ENCODE measurements at places on chromosomes 5 and 9.

GRCh38 chr5:1919209-1919566 is 36.5 kb upstream of the IRX4 start:
- no peaks in the 10 kb centered on the region for H3K4me1 ChIP-seq
- no peaks in the 10 kb centered on the region for H3K36me3 ChIP-seq
- H3K27me3 ChIP-seq: peaks cover 7% of the 10 kb centered on the region
- H3K27ac ChIP-seq: no peak overlapping the region
- H3K4me3 ChIP-seq: no peak overlapping the region

DNA sequence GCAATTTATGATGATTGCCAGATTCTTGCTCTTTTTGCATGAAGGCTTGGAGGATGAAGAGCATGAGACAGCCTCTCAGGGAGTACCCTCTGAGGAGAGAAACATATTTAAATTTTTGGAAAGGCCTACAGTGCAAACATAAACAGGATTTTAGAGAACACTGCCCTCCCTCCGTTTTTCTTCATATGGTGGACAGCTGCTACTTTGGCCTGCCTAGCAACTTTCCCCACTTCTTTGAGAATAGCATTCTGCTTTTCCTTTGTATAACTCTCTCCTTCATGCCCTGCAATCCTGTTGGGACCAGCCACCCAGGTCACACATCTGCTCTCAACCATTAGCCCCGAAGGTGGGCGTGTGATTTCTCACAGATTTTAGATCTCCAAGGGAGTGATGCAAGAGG is 20.5 kb upstream of the TXN start:
- no peak overlapping the region for H3K27ac ChIP-seq
- H3K27me3 ChIP-seq: peaks cover 5% of the 10 kb centered on the region
- no peaks in the 10 kb centered on the region for H3K4me1 ChIP-seq
- H3K36me3 ChIP-seq: no peaks in the 10 kb centered on the region

GRCh38 chr9:135924628-135925338 is 17.4 kb upstream of the CAMSAP1 start:
- peak overlapping the region; percentile 97 for H3K27ac ChIP-seq
- peaks cover 6% of the 10 kb centered on the region for H3K36me3 ChIP-seq
- H3K4me1 ChIP-seq: peaks cover 13% of the 10 kb centered on the region
- no peak for ATAC-seq
- peak overlapping the region; percentile 70 for H3K4me3 ChIP-seq

DNA sequence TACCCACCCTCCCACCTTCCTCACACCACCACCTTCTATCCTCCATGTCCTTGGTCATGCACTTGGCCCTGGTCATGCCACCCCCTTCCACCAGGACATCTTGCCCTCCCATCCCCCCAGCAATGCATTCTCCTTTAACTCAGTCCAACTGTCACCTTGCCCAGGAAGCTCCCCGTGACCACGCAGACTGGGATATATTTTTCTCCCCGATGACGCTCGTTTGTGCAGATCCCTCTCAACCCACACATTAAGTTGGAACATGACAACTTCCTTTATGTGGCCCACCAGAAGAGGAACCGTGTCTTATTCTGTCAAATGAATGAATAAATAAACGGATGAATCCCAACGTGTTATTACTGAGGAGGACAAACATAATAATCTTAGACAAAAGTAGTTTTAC is 82.8 kb upstream of the TAS2R1 start:
- H3K4me1 ChIP-seq: no peaks in the 10 kb centered on the region
- no peaks in the 10 kb centered on the region for H3K36me3 ChIP-seq
- H3K27me3 ChIP-seq: no peaks in the 10 kb centered on the region
- H3K27ac ChIP-seq: no peak overlapping the region
- no peak overlapping the region for H3K4me3 ChIP-seq

DNA sequence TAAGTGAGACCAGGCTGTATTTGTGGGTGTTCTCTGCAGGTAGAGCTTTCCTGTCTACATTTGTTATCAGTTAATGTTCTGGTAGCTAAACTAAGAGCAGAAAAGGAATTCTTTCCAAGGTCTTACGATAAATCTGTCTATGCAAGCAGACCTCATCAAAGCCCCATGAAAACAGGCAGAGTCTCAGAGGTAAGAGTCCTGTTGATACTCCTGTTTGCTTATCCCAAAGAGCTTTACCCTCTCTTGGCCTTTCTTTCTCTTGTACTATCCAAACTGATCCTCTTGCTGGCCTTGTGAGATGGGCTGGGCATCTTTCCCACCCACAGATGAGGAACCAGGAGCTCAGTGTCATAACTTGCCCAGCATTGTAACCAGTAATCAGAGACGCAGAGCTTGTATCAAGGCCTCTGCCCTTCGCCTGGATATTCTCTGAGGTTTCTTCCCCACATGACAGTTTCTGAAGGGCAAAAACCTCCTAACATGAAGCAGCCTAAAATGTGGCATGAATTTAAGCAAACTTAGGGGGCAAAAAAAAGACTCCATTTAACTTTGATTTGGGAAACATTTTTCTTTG is 33.5 kb downstream of the PRKACG start:
- no peak overlapping the region for H3K27ac ChIP-seq
- no peaks in the 10 kb centered on the region for H3K36me3 ChIP-seq
- H3K27me3 ChIP-seq: peaks cover 4% of the 10 kb centered on the region
- H3K4me3 ChIP-seq: no peak overlapping the region

- H3K4me3 ChIP-seq: no peak overlapping the region
- ATAC-seq: no peak
- no peak overlapping the region for H3K27ac ChIP-seq
- peaks cover 8% of the 10 kb centered on the region for H3K27me3 ChIP-seq
- H3K4me1 ChIP-seq: peaks cover 59% of the 10 kb centered on the region
- H3K36me3 ChIP-seq: no peaks in the 10 kb centered on the region
Observed at GRCh38 chr5:10581867-10582511, 18.1 kb downstream of the ANKRD33B start.

- no peak overlapping the region for H3K27ac ChIP-seq
- peaks cover 3% of the 10 kb centered on the region for H3K27me3 ChIP-seq
- no peaks in the 10 kb centered on the region for H3K36me3 ChIP-seq
- H3K4me1 ChIP-seq: no peaks in the 10 kb centered on the region
Observed at GRCh38 chr5:179411161-179411841, 66.0 kb upstream of the ADAMTS2 start.

DNA sequence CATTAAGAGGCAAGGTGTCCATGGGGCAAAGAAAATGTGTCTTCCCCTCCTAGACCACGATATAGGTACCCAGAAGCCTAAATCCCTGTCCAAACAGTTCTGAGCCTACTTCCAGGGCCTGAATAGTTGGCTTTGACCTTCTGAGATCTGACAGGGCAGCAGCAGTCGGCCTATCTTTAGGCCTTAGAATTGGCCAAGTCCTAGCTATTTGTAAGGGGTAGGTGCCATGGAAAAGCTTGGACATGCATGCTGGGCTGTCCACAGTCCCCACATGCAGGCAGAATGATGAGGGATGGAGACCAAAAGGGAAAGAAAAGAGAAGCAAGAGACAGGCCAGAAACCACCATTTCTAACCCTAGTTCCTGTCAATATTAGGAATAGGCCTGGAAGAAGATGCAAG is 346.1 kb downstream of the ANXA1 start:
- no peak for ATAC-seq
- H3K36me3 ChIP-seq: no peaks in the 10 kb centered on the region
- H3K4me1 ChIP-seq: no peaks in the 10 kb centered on the region
- H3K4me3 ChIP-seq: no peak overlapping the region
- no peak overlapping the region for H3K27ac ChIP-seq

GRCh38 chr5:73031839-73032238 is 76.0 kb downstream of the FCHO2 start:
- H3K4me1 ChIP-seq: no peaks in the 10 kb centered on the region
- H3K27me3 ChIP-seq: no peaks in the 10 kb centered on the region
- H3K27ac ChIP-seq: no peak overlapping the region
- no peak overlapping the region for H3K4me3 ChIP-seq
- H3K36me3 ChIP-seq: no peaks in the 10 kb centered on the region

GRCh38 chr5:180598316-180598701 is 7.0 kb upstream of the SCGB3A1 start:
- H3K27me3 ChIP-seq: peaks cover 5% of the 10 kb centered on the region
- ATAC-seq: no peak

- H3K36me3 ChIP-seq: no peaks in the 10 kb centered on the region
- H3K4me1 ChIP-seq: no peaks in the 10 kb centered on the region
- no peak overlapping the region for H3K27ac ChIP-seq
- H3K27me3 ChIP-seq: peaks cover 21% of the 10 kb centered on the region
- no peak overlapping the region for H3K4me3 ChIP-seq
Observed at GRCh38 chr5:168829044-168829443, 249.9 kb upstream of the PANK3 start.

DNA sequence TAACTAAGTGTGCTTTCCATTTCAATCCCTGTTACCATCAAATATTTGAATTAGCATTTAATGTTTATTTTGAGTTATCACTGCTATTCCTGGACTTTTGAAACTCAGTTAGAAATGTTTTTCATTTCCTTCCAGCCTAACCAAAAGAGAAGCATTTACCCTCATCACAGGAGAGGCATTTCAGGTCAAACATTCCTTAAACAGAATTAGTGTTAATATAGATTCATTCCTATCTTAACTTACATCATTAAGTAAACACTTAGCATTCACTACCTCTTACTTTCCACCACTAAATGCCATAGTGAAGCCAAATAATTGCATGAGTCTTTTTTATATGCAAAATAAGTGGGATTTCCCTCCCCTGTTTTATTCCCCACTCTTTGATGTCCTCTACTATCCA is 136.6 kb upstream of the OR13F1 start:
- no peak for ATAC-seq
- no peaks in the 10 kb centered on the region for H3K36me3 ChIP-seq
- H3K4me3 ChIP-seq: no peak overlapping the region
- no peak overlapping the region for H3K27ac ChIP-seq
- H3K27me3 ChIP-seq: no peaks in the 10 kb centered on the region

- H3K4me1 ChIP-seq: peaks cover 6% of the 10 kb centered on the region
- H3K27me3 ChIP-seq: no peaks in the 10 kb centered on the region
- peak overlapping the region; percentile 99 for H3K4me3 ChIP-seq
- peak; percentile 68 for ATAC-seq
- peaks cover 46% of the 10 kb centered on the region for H3K36me3 ChIP-seq
Observed at GRCh38 chr9:83956086-83956435, 24.0 kb downstream of the HNRNPK start.

GRCh38 chr9:105376893-105377292 is 70.9 kb upstream of the FSD1L start:
- H3K27ac ChIP-seq: no peak overlapping the region
- H3K4me3 ChIP-seq: no peak overlapping the region
- H3K36me3 ChIP-seq: peaks cover 19% of the 10 kb centered on the region
- no peaks in the 10 kb centered on the region for H3K4me1 ChIP-seq

DNA sequence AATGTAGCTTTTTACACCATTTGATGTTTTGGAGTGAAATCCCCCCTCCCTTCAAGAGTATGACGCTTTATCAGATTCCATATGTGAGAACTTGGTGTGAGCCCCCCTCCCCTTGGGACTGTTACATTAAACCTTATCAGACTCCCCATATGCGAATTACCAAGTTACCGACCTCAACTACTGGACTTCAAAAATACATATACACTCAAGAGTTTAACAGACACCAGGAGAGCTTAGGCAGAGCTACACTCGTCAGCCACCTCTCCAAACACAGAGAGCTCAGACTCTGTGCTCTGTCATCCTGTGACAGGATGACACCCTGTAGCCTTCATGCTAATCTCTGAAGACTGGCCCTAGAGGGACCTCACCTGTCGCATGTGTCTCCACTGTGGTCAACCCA is 50.2 kb downstream of the FAM114A2 start:
- no peak for ATAC-seq
- H3K36me3 ChIP-seq: peaks cover 29% of the 10 kb centered on the region
- no peak overlapping the region for H3K27ac ChIP-seq

DNA sequence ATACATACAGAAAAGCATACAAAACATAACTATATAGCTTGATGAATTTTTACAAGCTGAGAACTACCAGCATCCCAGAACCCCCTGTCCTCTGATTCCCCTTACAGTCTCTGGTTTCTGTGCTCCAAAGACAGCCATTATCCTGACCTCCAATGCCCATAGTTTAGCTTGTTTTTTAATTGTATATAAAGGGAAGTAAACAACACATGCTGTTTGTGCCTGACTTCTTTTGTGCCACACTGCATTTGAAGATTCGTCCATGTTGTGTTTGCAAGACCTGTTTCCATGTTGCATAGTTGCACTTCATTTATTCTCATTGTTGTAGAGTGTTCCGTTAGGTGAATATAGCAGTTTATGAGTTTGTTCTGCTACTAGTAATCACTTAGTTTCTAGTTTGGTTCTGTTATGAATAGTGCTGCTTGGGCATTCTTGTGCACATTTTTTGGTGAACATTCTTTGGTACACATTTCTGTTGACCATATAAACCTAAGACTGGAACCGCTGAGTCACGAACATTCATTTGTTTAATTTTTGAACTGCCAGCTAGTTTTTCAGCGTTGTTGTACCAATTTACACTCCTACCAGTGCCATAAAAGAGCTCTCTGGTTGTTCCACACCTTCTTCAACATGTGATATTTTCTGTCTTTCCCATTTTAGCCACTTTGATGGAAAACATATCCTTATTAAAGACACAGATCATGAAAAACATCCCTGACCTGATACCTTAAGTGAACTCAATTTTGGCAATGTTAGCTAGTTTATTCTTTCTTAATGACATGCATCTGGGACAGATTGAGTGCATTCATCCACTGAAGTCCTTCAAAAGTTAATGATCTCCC is 78.1 kb upstream of the ANXA1 start:
- H3K4me3 ChIP-seq: no peak overlapping the region
- peaks cover 18% of the 10 kb centered on the region for H3K27me3 ChIP-seq
- no peak for ATAC-seq
- H3K27ac ChIP-seq: no peak overlapping the region
- no peaks in the 10 kb centered on the region for H3K4me1 ChIP-seq

DNA sequence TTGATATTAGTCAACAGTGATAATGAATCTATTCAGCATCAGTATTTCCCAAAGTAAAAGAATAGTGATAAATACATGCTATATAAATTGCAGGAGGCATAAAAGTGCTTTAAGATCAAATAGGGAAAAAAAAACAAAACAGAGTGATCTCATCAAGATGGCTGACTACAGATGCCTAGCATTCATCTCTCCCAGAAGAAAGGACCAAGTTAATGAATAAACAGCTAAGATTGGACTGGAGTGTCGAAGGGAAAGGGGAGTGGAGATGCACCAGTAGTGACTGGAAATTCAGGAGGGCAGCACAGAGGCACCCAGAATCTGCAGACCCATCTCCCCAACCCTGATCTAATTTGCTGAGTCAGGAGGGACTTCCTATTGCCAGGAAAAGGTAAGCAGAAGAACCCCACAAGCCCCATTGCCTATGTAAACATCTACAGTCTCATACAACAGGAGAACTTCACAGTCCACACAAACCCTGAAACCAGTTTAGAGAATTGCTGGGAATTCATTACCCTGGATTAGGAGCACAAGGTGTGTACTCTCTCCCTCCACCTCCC is 699.4 kb downstream of the PTPRD start:
- no peak for ATAC-seq
- H3K4me1 ChIP-seq: no peaks in the 10 kb centered on the region
- H3K4me3 ChIP-seq: no peak overlapping the region
- H3K27ac ChIP-seq: no peak overlapping the region
